ENCODE measurements at places on chromosomes 2 and 18.
A peak's percentile ranks its signal among the peaks of the same experiment; 100 is the strongest.

GRCh38 chr2:172865422-172865821 lies 129.8 kb downstream of the RAPGEF4 start:
- peak; percentile 6 for DNase-seq

DNA sequence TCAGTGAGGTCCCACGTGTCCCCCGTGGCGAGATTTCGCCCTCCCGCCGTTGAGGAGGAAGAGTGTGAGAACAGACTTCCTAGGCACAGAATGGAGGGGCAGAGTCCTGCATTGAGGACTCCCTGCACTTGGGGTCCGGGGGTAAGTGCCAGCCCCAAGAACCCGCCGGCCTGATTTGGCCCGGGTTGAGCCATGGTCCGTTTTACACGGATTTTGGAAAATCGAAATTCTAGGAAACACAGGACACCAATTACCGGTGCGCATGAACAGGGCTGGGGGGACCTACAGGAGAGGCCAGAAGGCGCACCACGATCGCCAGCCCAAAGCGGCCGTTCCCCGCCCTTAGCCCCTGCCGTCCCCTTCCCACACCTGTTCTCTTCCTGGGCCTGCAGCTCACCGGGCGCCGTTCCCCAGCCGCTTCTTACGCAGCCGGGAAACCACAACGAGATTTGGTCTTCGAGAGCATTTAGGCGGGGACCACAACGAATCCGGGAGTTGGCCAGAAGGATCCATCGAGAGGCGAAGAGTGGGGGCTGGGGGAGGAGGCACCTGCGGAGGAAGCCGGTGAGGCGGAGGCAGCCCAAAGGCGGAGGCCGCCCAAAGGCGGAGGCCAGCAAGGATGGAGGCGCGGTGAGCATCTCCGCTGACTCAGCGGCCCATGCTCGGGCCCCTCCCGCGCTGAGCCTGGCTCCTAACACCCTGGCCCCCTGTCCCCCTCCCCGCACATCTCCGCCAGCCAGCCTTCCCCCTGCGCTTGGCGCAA lies 464 bp upstream of the TLX2 start:
- DNase-seq = no peak

DNA sequence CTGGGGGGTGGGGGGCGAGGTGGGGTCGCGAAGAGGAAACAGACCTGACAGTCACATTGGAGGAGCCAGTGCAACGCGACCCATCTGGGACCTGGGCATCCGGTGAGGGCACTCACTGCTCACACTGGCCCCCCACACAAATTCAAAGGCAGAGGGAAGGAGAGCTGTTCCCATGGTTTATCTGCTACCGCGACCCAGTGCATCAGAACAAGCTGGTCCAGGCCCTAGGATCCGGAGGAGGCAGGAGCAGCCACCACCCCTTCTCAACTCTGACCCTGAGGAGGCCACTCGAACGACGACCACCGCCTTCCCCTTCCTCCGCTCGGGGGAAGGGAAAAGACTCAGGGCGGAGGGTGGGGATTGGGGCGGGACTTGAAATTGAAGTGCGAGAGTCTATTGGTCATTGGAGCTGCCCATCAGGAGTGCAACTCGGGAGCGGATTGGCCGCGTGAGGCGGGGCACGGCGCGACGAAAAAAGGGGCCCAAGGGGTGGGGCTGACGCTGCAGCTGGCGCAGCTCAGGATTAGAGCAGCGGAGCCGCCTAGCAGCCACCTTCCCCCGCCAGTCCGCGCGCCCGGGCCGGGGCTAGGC lies at the start of gene CDK5R2:
CDK5R2 (plus strand) TSS at position 526 of the 591 bp plus-strand sequence. CDS start 155 bp downstream, outside the sequence.
- peak; percentile 91 for DNase-seq

GRCh38 chr2:23375448-23375847 lies 9.5 kb upstream of the KLHL29 start:
- DNase-seq = peak; percentile 55

GRCh38 chr2:238160206-238161129 lies 1.7 kb downstream of the ERFE start:
- no peak for DNase-seq

DNA sequence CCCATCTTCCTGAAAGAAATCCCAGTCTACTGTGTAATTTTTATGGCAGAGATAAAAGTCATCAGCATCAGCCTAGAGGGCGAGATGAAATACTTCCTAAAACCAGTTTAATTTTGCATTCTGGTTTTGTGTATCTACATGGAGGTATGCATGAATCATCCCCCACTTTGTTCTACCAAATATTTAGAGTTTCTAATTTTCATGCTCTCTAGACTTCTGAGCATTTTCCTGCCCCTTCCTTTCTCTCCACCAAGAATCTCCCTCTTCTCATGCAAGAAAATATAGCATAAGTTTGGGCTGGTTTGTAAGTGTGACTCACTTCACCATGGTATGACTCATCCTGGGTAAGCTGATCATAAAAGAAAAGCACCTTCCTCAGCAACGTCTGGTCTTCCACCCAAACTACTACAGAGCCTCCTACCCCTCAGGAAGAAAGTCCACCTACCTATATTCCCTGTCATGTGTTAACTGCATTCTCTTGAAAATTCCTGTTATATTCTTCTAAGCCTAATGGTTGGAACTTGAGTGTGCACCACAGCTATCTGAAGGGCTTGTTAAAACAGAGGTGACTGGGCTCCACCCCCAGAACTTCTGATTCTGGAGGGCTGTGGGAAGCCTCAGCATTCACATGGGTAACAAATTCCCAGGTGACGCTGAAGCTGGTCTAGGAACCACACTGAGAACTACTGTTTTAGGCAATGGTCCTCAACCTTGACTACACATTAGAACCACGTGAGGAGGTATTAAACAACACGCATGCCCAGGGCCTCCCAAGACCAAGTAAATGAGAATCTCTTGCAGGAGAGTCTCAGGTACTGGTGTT lies 37.4 kb upstream of the RAPGEF4 start:
- peak; percentile 60 for DNase-seq

DNA sequence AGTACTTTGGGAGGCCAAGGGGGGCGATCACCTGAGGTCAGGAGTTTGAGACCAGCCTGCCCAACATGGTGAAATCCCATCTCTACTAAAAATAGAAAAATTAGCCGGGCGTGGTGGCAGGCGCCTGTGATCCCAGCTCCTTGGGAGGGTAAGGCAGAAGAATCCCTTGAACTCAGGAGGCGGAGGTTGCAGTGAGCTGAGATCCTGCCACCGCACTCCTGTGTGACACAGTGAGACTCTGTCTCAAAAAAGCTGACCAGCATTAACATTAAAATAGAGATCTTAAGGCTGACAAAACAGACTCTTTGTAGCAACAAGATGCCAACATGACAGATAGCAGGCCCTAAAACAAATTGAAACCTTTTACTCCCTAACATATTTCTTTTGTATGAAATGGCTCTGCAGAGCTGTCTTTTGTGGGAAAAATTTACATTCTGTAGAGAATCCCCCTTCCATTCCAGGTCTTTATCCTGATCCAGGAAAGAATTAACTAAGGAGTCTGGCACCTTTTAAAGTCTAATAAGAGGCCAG lies 213.9 kb downstream of the RAB3GAP1 start:
- DNase-seq = no peak

GRCh38 chr2:39140322-39140847 lies 19.5 kb upstream of the SOS1 start:
- no peak for DNase-seq

All from ACHN (cell line).